ENCODE measurements at places on chromosomes 2 and 18.

- DNase-seq: no peak
Observed at GRCh38 chr18:76589316-76589715, 94.3 kb upstream of the ZNF516 start.

DNA sequence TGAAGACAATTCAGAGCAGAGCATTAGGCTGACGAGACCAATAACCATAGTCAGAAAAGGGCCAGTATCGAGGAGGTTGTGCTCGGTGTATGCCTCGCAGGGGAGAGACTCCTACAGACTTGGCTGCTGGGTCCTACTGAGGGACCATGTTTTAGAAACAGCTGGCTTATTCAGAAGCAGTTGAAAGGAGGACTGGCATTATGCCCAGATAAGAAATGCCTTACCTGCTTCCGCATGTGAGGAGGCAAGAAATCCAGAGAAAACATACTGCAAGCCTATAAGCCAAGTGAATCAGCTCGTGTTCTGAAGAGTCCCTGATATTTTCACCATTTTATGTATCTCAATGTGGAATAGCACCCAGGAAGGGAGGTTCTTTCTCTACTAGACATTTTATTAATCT lies 434.7 kb downstream of the GRB14 start:
- no peak for DNase-seq

DNA sequence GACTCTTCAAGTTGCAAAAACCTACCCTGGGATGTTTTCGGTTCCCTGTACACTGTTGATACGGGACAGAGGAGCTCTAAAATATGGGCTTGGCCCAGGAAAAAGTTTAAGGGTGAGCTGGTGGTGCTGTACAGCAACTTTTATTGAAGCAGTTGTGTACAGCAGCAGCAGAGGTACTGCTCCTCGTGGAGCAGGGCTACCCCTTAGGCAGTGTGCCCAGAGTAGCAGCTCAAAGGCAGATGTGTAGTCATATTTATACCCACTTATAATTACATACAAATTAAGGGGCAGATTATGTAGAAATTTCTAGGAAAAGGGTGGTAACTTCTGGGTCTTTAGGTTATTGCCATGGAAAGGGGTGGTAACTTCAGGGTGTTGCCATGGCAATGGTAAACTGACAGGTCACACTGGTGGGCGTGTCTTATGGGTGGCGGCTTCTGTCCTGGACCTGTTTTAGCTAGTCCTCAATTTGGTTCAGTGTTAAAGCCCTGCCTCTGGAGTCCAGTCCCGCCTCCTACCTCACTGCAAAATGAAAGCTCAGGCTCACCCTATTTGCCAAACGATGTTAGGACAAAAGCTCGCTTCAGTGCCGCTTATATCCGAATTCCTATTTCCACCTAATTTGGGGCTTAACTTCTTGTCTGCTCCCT lies 203.2 kb downstream of the ETAA1 start:
- DNase-seq: no peak

GRCh38 chr2:112021781-112022231 lies 33.3 kb upstream of the TMEM87B start:
- DNase-seq: no peak

- DNase-seq: no peak
Observed at GRCh38 chr2:233439191-233439590, 84.9 kb downstream of the DGKD start.

GRCh38 chr2:70962885-70963878 lies 15.2 kb upstream of the ANKRD53 start:
- DNase-seq: no peak

DNA sequence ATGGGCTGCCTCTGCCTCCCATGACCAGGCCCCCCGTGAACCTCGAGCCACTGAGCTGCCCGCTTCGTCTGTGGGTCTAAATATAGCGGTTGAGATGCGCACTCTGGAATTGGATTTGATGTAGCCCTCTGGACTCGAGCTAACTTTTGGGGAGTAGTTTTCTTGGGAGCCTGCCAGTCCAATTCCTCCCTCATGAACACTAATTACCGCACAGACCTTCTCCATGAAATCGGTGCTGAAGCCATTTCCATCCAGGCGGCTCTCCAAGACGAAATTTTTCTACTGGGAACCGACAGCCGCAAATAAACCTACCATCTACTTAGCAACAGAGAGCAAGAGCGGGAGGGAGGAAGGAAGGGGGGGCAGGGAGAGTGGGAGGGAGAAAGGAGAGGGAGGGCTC lies 63.6 kb downstream of the CELF4 start:
- DNase-seq: no peak

GRCh38 chr18:8519102-8519501 lies 90.1 kb upstream of the RAB12 start:
- no peak for DNase-seq

DNA sequence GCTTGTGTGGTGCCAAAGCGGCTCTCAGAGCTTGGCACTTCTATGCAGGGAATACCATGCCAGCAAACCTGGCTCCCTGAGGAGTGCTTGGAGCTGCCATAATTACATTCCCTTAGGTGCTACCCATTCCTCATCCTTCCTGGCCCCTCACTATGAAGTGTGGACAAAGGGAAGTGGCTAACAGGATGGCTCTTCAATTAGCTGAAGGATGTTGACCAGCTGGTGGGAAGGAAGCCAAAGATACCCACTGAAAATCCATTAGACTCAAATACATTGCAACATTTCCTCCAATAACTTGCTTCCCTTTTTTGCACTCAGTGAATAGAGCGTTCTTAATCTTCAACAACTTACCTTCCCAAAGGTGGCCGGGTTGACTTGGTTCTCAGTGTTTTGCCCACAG lies 8.5 kb downstream of the RFX8 start:
- DNase-seq: no peak

GRCh38 chr2:217743407-217743806 lies 259.4 kb downstream of the TNS1 start:
- no peak for DNase-seq

DNA sequence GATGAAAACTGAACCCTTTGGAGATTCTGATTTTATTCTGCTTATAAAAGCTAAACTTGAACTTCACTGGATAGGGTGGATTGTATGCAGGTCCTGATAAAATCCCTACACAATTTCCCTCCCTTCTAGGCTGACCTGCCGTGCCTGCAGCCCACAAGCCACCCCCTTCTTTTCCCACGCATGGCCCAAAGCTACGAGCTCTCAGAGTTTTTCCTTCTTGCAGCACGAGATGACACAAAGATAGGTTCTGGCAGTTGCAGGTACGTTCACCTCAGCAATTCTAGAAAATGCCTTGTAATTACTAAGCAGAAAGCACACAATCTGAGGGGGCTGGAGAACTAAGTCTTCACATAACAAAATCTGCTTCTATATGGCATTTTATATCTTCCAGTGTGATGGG lies 110.6 kb upstream of the ATP8B1 start:
- DNase-seq: no peak

DNA sequence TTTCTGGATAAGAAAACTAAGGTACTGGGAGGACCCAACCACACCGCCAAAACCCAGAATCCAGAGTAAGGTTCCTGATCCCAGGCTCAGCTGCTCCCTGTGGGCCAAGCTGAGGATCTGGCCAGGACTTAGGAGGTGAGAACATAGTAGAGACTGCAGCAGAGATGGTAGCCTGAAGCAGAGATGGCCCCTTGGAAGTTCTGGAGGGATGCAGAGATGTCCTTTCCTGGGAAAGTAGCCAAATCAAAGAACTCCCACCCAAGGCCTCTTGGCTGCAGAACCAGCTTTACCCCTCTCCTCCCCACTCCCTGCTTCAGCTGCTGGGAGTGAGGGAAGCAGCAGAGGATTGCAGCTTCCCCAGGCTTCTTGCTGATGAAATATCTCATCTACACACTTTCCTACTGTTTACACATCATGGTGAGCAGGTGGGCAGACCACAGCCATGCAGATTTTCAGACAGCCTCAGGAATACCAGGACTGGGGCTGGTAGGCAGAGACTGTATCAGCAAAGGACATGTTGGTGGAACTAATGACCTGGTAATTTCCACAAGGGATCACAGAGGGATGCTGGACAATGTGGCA lies 32.7 kb downstream of the TMEM17 start:
- DNase-seq: no peak

DNA sequence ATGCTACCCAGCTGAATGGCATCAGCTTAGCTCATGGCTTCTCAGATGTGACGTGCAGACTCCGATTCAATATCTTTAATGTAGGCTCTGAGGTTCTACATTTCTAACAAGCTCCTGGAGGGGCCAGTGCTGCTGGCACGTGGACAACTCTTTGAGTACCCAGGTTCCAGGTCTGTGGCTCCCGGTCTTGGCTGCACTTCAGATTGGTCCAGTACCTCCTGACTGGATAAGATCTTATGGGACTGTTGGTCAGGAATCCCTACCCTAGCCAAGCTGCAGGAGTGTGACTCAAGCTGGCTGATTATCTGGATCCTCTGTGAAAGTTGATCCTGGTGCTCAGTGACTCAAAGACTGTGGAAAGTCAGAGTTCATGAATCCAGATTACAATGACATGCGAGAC lies 222.1 kb downstream of the ANKRD30B start:
- no peak for DNase-seq

All from stimulated activated CD8-positive, alpha-beta memory T cell treated with anti-CD3 and anti-CD28 coated beads, Interleukin-15, amount 100 ng/mL, for 48 hours (primary cell).